Astrocyte of the spinal cord (primary cell): ENCODE measurements at places on chromosomes 12 and 14.
A peak's percentile ranks its signal among the peaks of the same experiment; 100 is the strongest.

GRCh38 chr12:57049119-57049446 is 846 bp downstream of the MYO1A start:
- DNase-seq: no peak

- DNase-seq: no peak
Observed at GRCh38 chr14:94615254-94615653, 3.1 kb downstream of the SERPINA3 start.

- no peak for DNase-seq
Observed at GRCh38 chr12:3222979-3223378, 145.8 kb downstream of the TSPAN9 start.

DNA sequence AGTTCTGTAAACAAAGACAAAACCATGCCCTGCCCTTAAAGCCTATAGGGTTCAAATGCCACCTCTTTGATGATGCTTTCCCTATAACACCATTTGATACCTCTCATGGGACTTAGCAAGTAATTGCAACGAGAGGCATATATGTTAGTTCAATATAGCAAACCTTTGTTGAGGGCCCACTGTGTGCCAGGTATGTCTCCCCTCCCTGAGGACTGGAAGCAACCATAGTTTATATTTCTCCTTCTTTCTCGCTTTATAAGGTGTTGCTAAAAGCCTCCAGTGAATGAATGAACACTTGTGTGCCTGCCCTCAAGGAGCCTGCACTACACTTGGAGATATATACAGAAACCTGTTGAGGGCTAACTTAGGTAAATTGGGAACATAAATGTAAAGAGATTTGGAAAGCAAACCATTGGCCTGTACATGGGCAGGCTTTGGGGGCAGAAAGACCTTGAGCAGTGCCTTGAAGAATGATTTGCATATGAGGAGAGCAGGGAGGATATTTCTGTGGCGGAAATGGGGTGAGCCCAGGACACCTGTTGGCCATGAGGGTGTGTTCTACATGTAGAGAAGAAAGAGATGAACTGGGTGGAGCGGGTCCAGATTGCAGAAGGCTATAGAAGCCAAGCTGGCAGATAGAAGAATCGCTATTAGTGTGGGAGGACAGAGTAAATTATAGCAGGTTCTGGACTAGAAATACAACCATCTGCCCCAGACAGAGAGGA is 1.8 kb upstream of the CKAP4 start:
- no peak for DNase-seq

- DNase-seq: no peak
Observed at GRCh38 chr14:33377596-33378390, 439.1 kb downstream of the NPAS3 start.

GRCh38 chr12:130589540-130590317 is 126.4 kb downstream of the RIMBP2 start:
- no peak for DNase-seq

DNA sequence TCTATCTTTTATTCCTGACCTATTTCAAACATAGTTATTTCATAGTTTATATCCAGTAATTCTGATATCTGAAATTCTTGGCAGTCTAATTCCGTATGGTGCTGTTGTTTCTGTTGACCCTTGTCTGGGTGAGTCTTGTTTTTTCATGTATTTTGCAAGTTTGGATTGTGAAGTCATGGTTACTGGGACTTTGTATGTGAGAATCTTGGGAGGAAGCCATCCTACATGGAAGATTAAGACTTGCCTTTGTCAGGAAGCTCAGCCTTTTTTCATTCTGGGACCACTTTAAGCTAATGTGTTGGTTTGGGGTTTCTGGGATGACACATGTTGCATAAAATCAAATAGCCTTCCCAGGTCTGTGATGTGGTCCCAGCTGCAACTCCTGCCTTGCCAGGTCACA is 191.6 kb upstream of the E2F7 start:
- DNase-seq: peak; percentile 39

DNA sequence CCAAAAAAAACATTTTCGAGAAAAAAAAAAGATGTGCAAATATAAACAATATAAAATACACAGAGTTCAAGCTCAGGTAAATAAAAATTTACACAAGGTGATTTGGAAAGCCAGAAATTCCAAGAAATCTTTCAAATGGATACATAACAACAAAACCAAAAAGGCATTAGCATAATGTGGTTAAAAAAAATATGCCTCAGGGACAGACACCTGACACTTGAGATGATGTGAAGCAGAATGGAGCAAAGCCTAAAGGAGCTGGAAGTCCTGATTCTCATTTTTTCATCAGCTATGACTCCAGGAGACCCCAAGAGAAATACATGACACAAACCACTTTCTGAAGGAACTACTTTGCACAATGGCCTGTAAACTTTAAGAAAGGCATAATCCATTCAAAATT is 98.6 kb downstream of the PPP2R5E start:
- no peak for DNase-seq

DNA sequence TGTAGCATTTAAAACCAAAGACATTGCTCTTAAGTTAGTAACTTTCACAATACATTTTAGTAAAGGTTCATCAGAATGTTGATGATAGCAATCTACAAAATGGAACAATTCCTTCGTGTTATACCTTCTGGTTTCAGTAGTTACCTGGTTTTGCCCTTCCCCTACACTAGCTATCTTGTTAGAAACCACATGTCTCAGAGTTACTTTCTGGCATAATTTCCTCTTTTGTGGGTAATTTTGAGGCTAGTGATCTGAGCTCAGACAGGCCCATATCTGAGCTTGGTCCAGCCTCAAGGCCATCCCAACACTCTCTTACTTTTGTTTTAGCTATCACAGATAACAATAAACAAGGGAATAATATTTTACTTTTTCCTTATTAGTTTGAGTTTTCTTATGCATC is 196.9 kb downstream of the KITLG start:
- DNase-seq: no peak

DNA sequence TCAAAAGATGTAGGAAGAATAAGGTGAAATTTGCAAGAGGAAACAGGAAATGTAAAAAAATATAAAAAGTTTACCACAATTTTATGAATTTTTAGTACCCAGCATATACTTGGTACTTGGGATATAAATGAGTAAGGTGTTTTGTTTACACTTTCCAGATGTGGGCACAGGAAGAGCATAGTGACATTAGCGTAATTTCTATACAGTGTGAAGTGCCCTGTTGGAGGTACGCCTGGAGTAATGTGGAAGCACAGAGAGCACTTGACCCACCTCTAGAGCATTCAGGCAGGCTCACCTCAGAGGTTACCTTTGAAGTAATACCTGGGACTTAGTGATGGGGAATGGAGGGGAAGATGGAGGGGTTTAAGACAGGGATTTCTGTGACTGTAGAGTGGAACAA is 89.5 kb downstream of the AEBP2 start:
- no peak for DNase-seq

GRCh38 chr14:94542111-94542810 is 19.0 kb upstream of the SERPINA4 start:
- peak; percentile 40 for DNase-seq

DNA sequence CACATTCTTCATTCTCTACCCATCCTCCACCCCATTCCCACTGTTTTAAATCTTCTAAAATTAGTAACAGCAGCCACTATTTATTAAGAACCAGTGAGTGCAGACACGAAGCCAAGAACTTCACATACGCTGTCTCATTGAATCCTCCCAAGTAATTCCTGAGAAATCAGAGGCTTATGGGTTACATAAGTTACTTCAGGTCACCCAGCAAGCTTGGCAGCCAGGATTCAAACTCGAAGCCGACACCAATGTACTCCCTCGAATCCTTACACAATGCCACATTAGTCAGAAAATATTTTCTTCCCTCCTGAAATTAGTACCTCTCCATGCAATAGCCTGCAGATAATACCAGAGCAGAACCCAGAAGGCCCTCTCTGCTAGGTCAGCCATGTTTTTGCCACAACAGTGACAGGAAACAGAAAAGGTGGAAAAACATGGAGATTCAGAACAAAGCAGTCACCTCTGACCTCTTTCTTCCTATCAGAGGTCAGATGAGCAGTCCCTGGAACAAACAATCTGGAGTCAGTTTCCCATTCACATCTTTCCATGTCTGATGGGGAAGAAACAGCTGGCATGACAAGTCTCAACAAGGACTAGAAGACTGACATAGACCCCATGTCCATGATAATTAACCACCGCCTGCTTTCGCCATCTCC is 16.4 kb downstream of the NID2 start:
- no peak for DNase-seq

- DNase-seq: no peak
Observed at GRCh38 chr14:58849601-58850000, 211.8 kb downstream of the DACT1 start.

DNA sequence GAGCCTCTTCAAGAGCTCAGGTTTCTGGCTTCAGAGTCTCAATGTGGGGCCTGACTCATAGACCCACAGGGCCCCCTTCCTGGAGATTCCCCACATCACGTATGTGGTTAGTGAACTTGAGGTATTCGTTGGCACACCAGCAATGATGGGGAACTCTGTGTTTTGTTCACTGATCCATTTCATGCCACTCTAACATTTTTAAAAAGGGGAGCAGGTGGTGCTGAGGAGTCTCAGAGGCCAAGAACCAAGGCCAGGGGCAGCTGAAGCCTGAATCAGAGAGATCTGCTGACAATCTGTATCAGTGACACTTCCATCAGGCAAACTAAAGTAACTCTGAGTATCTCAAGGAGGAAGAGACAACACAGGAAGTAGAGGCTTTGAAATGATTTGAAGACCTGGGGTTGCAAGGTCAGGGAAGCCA is 323.4 kb downstream of the VRK1 start:
- no peak for DNase-seq

- DNase-seq: peak; percentile 97
Observed at GRCh38 chr12:107091989-107092641, 1.2 kb downstream of the CRY1 start.

DNA sequence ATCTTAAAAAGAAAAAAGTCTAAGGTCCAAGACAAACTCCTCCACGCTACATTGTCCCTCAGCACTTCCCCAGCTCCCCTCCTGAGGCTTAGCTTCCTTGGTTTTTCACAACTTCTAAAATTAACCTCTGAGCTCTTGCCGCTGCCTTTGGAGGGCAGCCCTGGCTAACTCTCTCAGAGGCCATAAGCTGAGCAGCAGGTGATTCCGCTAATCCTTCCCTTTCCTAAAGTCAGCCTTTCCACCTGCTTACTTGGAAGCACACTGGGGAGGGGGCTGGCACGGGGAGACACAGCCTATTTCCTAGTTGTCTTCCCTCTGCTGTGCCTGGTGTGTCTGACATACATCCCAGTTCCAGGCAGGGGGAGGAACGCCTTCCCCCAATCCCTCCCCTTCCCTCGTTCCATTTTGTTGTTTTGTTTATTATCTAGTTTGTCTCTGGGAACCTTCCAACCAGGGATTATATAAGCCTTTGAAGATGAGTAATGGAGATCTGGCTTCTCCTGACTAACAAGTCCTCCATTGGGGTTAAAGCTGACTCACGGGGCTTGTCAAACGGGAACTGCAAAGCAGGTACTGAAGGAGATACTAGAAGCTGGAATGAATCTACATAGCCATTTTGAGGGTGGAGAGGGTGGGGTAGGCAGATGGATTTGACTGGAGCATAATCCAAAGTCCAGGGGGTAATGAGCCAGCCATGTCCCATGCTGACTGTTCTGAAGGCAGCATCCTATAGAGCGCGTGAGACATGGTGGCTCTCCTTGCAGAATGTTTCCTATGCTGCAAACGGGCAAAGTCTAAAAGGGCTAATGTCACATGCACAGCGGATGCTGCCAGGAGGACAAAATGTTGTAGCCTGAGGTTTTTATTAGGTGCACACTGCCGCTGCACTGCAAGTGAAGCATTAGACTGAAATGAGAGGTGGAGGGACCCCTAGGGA is 230.8 kb downstream of the FOXN3 start:
- DNase-seq: peak; percentile 61

GRCh38 chr12:32418903-32419519 is 19.7 kb downstream of the FGD4 start:
- no peak for DNase-seq

- DNase-seq: no peak
Observed at GRCh38 chr14:73311708-73312030, 74.4 kb downstream of the PAPLN start.

DNA sequence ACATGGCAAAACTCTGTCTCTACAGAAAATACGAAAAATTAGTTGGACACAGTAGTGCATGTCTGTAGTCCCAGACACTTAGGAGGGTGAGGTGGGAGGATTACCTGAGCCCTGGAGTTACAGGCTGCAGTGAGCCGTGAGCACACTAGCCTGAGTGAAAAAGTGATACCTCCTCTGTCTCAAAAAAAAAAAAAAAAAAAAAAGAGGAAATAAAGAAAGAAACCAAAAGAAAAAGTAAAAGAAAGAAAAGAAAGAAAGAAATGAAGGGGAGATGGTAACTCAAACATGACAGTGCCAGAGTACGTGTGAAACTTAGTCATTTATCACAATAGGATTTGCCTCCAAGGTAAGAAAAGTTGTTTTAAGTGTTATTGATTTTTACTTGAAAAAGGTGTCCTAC is 407.0 kb upstream of the MGAT4C start:
- no peak for DNase-seq

GRCh38 chr14:101985957-101986356 is 21.6 kb downstream of the DYNC1H1 start:
- no peak for DNase-seq

DNA sequence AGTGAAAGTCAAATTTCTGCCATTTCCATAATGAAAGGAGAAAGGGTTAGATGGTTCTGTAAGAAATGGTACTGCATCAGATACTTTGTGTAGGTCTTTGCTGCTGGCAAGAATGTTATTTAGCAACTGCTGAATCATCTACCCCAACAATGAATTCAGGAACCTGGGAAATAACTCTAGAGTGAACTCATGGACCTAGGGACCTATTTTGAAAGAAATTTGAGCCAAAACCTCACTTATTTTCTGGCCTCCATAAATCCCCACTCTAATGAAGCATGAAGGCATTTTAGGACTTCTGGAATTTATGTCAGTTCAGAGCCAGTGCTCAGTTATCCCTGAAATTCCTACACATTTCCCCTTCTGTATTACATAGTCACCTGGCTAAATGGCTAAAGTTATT is 50.9 kb upstream of the CPNE8 start:
- DNase-seq: peak; percentile 61

- DNase-seq: peak; percentile 65
Observed at GRCh38 chr12:15227004-15227679, 5.9 kb upstream of the RERG start.

- no peak for DNase-seq
Observed at GRCh38 chr12:19462406-19462805, 23.1 kb downstream of the AEBP2 start.

GRCh38 chr12:66085998-66086397 is 44.6 kb downstream of the LLPH start:
- no peak for DNase-seq

- DNase-seq: no peak
Observed at GRCh38 chr12:67506739-67507138, 141.8 kb upstream of the DYRK2 start.

GRCh38 chr12:29710104-29710503 is 73.6 kb downstream of the TMTC1 start:
- peak; percentile 15 for DNase-seq

DNA sequence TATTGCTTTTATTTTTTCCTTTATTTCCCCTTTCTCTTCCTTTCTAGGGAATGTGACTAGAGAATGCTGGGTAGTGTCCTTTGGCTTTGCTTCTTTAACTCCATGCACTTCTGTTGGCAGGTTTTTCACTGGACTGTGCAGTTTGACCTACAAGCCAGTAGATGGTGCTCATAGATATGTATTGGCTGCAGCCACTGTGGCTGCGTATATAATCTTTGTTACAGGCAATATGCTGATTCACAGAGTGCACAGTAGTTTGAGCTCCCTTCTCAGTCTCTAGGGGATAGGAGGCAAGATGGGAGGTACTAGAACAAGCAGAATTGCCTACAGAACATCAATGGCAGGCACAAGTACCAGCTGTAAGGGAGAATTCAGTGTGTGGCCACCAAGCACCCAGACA is 503.5 kb downstream of the LRFN5 start:
- peak; percentile 67 for DNase-seq
